ENCODE measurements at places on chromosomes 1 and 21.

GRCh38 chr21:35203093-35203977 is 154.2 kb upstream of the RUNX1 start:
- DNase-seq = no peak

DNA sequence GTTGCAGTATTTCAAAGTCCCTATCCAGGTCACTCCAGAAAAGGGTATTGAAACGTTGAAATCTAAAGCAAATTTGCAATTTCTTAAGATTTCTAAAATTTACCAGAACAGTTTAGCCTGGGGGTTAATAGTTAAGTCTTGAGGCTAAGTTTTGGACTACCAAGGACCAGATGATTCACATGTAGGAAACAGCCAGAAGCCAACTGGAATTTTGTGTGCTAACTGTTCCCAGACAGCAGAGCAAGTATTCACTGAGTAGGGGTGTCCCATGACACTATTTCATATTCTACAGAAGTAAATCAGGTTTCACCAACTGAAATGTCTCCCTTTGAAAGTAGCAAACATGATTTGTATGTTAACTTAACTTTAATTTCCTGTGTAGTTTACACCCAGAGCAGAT is 11.5 kb upstream of the C1orf105 start:
- no peak for DNase-seq

- no peak for DNase-seq
These were observed 58.7 kb upstream of the ABCG1 start for GRCh38 chr21:42160111-42160721.

DNA sequence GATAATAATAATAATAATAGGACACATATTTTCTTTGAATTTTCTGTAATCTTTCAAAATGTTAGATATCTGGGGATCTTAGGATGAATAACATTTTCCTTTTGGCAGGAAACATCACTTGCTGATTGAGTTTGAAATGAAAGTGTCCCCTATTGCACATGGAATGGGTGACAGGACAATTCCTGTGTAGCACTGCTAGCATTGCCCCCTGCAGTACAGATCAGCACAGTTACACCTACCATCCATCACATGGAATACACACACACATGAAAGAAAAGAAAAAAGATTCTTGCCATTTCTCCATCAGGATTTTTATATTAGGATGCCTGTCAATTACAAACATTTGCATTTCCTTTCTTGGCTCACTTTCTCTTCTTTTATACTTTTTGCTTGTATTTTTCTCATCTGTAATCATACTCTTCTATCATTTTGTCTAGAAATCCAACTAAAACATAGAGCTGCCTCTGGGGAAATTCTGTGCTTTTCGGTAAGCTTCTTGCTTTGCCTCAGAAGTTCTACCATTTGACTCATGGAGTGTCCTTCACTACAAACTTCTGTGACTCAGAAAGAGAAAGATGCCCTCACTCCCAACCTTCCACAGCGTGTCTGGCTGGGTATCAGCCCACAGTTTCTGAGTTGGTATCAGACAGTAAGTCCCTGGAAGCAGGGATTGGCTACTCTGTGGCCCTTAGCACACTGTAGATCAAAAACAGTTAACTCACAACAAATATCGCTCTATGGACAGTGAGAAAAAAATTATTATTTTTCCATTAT is 641.2 kb downstream of the PTPRC start:
- peak; percentile 21 for DNase-seq
